IMR-90 (cell line): ENCODE measurements at places on chromosomes 1 and 21. TPM values are rescaled to one million over a fixed set of nuclear protein-coding genes. Genes with fewer than 3 reads are reported as not detected.

- no peaks in the 10 kb centered on the region for H3K36me3 ChIP-seq
- no peak overlapping the region for H3K27ac ChIP-seq
- H3K27me3 ChIP-seq = peaks cover 10% of the 10 kb centered on the region
- H3K4me1 ChIP-seq = no peaks in the 10 kb centered on the region
- H3K4me3 ChIP-seq = no peak overlapping the region
- no peak for DNase-seq
Observed at GRCh38 chr1:62879962-62880361, 96.0 kb downstream of the ATG4C start.

DNA sequence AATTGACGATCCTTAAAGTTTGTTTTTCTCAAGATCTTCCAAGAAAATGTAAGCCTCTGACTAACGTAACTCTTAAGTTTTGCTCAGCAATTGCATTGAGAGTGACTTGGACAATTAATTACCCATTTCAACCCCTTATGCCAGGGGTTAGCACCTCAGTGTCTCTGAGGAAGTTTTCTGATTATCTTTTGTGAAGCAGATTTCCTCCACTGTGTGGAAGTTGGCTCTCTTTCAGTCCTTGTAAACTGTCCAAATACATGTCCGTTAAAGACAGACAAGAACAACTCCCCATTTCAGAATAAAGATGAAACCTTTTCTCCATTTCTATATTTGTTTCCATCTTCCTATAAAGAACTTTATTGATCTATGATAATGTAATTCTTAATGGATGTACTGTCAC is 296.4 kb upstream of the FMN2 start:
- no peaks in the 10 kb centered on the region for H3K27me3 ChIP-seq
- no peaks in the 10 kb centered on the region for H3K36me3 ChIP-seq
- DNase-seq = no peak
- H3K4me3 ChIP-seq = no peak overlapping the region

- H3K4me3 ChIP-seq = no peak overlapping the region
- H3K27ac ChIP-seq = no peak overlapping the region
- peaks cover 17% of the 10 kb centered on the region for H3K36me3 ChIP-seq
- DNase-seq = no peak
- no peaks in the 10 kb centered on the region for H3K4me1 ChIP-seq
Observed at GRCh38 chr1:92306020-92306419, 7.2 kb downstream of the RPAP2 start.

DNA sequence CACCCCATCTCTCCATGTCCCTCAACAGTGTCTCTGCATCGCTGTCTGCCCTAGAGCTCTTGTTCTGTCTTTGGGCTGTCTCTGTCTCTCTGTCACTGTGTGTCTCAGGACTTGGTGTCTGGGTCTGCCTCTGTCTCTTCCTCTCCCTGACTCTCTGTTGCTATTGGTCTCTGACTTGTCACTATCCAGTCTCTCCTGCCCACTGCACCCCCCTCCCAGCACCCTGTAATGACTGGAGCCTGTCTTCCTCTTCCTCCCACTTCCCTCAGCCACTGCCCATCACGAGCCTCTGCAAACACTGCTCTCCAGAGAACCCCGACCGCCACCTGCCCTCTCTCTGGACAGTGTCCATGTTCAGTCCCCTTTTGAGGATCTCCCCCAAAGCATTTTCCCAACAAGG is 12.1 kb downstream of the PEAR1 start:
- no peak overlapping the region for H3K4me3 ChIP-seq
- no peaks in the 10 kb centered on the region for H3K27me3 ChIP-seq
- no peak for DNase-seq
- peaks cover 19% of the 10 kb centered on the region for H3K4me1 ChIP-seq
- no peak overlapping the region for H3K27ac ChIP-seq
- H3K36me3 ChIP-seq = peaks cover 14% of the 10 kb centered on the region

DNA sequence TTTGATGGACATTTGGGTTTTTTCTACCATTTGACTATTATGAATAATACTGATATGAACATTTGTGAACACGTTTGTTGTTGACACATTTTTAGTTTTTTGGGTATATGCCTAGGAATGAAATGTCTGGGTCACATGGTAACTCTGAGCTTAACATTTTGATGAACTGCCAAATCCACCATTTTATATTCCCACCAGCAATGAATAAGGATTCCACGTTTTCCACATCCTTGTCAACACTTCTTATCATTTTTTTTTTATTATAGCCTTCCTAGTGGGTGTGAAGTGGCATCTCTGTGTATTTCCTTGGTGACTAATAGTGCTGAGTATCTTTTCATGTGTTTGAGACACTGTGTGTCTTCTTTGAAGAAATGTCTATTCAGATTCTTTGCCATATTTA is 67.6 kb downstream of the RASAL2 start:
- no peaks in the 10 kb centered on the region for H3K27me3 ChIP-seq

GRCh38 chr1:184982002-184982954 is 8.0 kb upstream of the NIBAN1 start:
- no peaks in the 10 kb centered on the region for H3K36me3 ChIP-seq
- DNase-seq = peak; percentile 80
- no peak overlapping the region for H3K27ac ChIP-seq
- H3K4me3 ChIP-seq = no peak overlapping the region
- no peaks in the 10 kb centered on the region for H3K27me3 ChIP-seq

GRCh38 chr1:1543706-1544099 is 3.3 kb upstream of the TMEM240 start:
- H3K36me3 ChIP-seq = peaks cover 24% of the 10 kb centered on the region
- H3K27me3 ChIP-seq = no peaks in the 10 kb centered on the region
- H3K4me3 ChIP-seq = no peak overlapping the region
- H3K4me1 ChIP-seq = peaks cover 17% of the 10 kb centered on the region
- H3K27ac ChIP-seq = no peak overlapping the region

GRCh38 chr1:53127546-53127945 is 14.9 kb downstream of the SLC1A7 start:
- peaks cover 32% of the 10 kb centered on the region for H3K4me1 ChIP-seq
- H3K4me3 ChIP-seq = no peak overlapping the region
- H3K27ac ChIP-seq = no peak overlapping the region

GRCh38 chr1:26049531-26050247 is 3.8 kb upstream of the SLC30A2 start:
- peak; percentile 10 for DNase-seq
- no peak overlapping the region for H3K4me3 ChIP-seq
- H3K27ac ChIP-seq = no peak overlapping the region

DNA sequence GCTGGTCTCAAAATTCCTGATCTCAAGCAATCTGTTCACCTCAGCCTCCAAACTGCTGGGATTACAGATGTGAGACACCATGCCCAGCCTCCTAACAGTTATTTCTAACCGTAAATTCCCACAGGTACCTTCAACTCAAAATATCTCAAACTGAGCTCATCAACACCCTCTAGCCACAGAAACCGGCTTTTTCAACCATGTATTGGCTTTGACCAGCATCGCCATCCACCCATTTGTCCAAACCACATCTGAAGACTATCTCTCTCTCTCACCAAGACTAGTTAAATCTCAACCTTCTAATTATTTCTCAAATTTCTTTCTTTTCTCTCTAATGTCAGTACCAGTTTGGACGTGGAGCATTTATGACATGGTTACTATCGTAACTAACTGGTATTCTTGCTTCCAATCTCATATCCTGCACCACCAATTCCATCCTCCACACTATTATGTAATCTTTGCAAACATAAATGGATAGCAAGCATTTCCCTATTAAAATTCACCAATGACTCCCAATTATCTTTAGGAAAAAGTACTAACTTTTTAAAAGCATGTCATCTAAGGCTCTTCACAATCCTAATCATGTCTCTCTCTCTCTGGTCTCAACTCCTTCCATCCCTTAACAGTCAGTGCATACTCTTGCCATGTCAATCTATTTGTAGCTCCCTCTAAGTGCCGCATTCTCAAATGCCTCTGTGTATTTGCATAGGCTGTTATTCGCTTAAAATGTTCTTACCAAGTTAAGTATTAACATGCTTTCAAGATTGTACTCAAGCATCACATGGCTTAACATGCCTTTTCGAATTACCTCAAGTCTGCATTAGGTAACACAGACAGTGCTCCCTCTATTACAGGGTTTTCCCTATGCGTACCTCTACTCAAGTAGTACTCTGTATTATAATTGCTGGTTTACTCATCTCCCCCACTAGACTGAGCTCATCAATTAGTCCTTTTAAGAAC is 18.1 kb downstream of the RSBN1 start:
- no peak overlapping the region for H3K27ac ChIP-seq
- no peaks in the 10 kb centered on the region for H3K27me3 ChIP-seq
- peaks cover 4% of the 10 kb centered on the region; the same call in 1 of the 2 replicates for H3K4me1 ChIP-seq
- DNase-seq = no peak
- no peak overlapping the region for H3K4me3 ChIP-seq
- peaks cover 11% of the 10 kb centered on the region for H3K36me3 ChIP-seq

- peaks cover 20% of the 10 kb centered on the region for H3K4me1 ChIP-seq
- peak overlapping the region; percentile 88 for H3K27ac ChIP-seq
- no peaks in the 10 kb centered on the region for H3K36me3 ChIP-seq
- no peak overlapping the region for H3K4me3 ChIP-seq
- no peaks in the 10 kb centered on the region for H3K27me3 ChIP-seq
- DNase-seq = peak; percentile 92
Observed at GRCh38 chr1:14516974-14517840, 81.3 kb upstream of the KAZN start.

DNA sequence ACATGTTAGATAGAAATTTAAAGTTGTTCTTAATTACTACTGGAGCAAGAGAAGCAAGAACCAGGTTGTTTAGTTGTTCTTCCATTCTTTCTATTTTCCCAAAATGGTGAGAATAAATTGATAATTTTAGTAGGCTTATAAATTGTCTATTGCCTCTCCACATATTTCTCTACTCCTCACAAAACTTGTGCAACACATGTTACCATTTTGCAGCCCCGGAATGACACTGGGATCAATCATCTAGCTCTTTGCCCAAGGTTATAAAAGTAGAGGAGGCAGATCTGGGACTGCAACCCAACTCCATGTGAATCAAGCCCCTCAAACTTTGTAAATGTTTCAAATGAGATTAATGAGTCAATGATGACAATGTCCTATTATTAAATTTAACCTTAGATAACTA is 34.9 kb downstream of the PRMT6 start:
- no peaks in the 10 kb centered on the region for H3K36me3 ChIP-seq
- no peaks in the 10 kb centered on the region for H3K27me3 ChIP-seq
- H3K4me1 ChIP-seq = no peaks in the 10 kb centered on the region
- DNase-seq = no peak
- H3K27ac ChIP-seq = no peak overlapping the region
- H3K4me3 ChIP-seq = no peak overlapping the region

- H3K4me1 ChIP-seq = peaks cover 2% of the 10 kb centered on the region; the same call in 1 of the 2 replicates
- no peaks in the 10 kb centered on the region for H3K36me3 ChIP-seq
- H3K27ac ChIP-seq = no peak overlapping the region
- H3K4me3 ChIP-seq = no peak overlapping the region
- DNase-seq = no peak
Observed at GRCh38 chr1:185789501-185790193, 55.5 kb downstream of the HMCN1 start.

- H3K36me3 ChIP-seq = no peaks in the 10 kb centered on the region
- peaks cover 2% of the 10 kb centered on the region for H3K27me3 ChIP-seq
- peaks cover 4% of the 10 kb centered on the region; the same call in 1 of the 2 replicates for H3K4me1 ChIP-seq
- no peak overlapping the region for H3K4me3 ChIP-seq
Observed at GRCh38 chr1:63804829-63805484, 31.1 kb downstream of the ROR1 start.

GRCh38 chr1:85596947-85597346 is 16.4 kb downstream of the CCN1 start:
- peaks cover 6% of the 10 kb centered on the region for H3K4me1 ChIP-seq
- DNase-seq = no peak
- no peaks in the 10 kb centered on the region for H3K27me3 ChIP-seq
- no peaks in the 10 kb centered on the region for H3K36me3 ChIP-seq

GRCh38 chr1:228075801-228076271 is 6.7 kb upstream of the ARF1 start:
- peaks cover 2% of the 10 kb centered on the region for H3K27me3 ChIP-seq
- no peaks in the 10 kb centered on the region for H3K4me1 ChIP-seq
- DNase-seq = no peak
- H3K27ac ChIP-seq = no peak overlapping the region

GRCh38 chr1:44619261-44619900 is 54.9 kb downstream of the TMEM53 start:
- H3K27me3 ChIP-seq = peaks cover 24% of the 10 kb centered on the region
- H3K4me1 ChIP-seq = peaks cover 23% of the 10 kb centered on the region
- H3K4me3 ChIP-seq = no peak overlapping the region
- H3K36me3 ChIP-seq = no peaks in the 10 kb centered on the region
- H3K27ac ChIP-seq = no peak overlapping the region; the same call in 1 of the 2 replicates

DNA sequence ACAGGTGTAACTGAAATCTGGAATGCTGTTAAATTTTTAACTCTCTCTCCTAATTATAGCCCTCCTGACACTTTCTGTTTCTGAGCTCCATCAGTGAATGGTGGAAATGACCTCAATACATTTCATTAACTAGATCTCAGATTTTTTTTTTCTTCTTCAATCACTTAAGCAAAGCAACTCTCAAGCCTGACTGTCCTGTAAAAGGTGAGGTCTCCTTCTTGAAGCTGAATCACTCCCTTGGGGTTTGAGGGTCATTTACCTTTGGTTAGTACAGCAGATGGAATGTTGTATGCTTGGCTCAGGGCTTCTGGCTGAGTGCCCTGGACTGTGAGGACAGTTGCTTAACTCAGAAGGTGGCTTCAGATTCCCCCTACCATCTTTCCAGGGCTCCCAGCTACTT is 518.7 kb downstream of the PTPRC start:
- H3K4me3 ChIP-seq = no peak overlapping the region
- no peaks in the 10 kb centered on the region for H3K27me3 ChIP-seq
- no peak overlapping the region for H3K27ac ChIP-seq
- H3K36me3 ChIP-seq = no peaks in the 10 kb centered on the region

GRCh38 chr1:223747838-223748335 is 35.5 kb downstream of the CAPN2 start:
- no peaks in the 10 kb centered on the region for H3K27me3 ChIP-seq
- H3K27ac ChIP-seq = peak overlapping the region; percentile 11
- peaks cover 72% of the 10 kb centered on the region for H3K36me3 ChIP-seq

GRCh38 chr1:59176471-59176870 is 120.4 kb upstream of the FGGY start:
- DNase-seq = no peak
- no peak overlapping the region for H3K27ac ChIP-seq
- H3K4me3 ChIP-seq = no peak overlapping the region
- H3K4me1 ChIP-seq = peaks cover 11% of the 10 kb centered on the region
- no peaks in the 10 kb centered on the region for H3K27me3 ChIP-seq

The CRYBG2 gene
- total RNA-seq = not detected in 2 replicates

The TPRG1L gene
- total RNA-seq = 25.3 and 25.6 TPM in 2 replicates

The MXRA8 gene
- 92.5 and 97.8 TPM in 2 replicates for total RNA-seq

The VWA5B1 gene
- total RNA-seq = not detected in 2 replicates

The ELF3 gene
- under 0.01 TPM in 1 of 2 replicates, not detected in the other for total RNA-seq

The IKBKE gene
- total RNA-seq = 21.4 and 24.0 TPM in 2 replicates

The TMEM52 gene
- total RNA-seq = 0.28 and 0.54 TPM in 2 replicates

The CTNNBIP1 gene
- total RNA-seq = 24.7 and 41.9 TPM in 2 replicates

The ALX3 gene
- total RNA-seq = not detected in 2 replicates

The LAMC1 gene
- 361 and 394 TPM in 2 replicates for total RNA-seq

The SELL gene
- not detected in 2 replicates for total RNA-seq

The CLIC6 gene
- not detected in 2 replicates for total RNA-seq

The RGS4 gene
- total RNA-seq = 538 and 635 TPM in 2 replicates

The PRMT6 gene
- 15.4 and 17.2 TPM in 2 replicates for total RNA-seq
